Fibroblast of skin of right quadriceps (primary cell): ENCODE measurements at places on chromosomes 1 and 21.
A peak's percentile ranks its signal among the peaks of the same experiment; 100 is the strongest.

- no peak for DNase-seq
Measured at GRCh38 chr1:58067082-58067481, 479.4 kb downstream of the OMA1 start.

DNA sequence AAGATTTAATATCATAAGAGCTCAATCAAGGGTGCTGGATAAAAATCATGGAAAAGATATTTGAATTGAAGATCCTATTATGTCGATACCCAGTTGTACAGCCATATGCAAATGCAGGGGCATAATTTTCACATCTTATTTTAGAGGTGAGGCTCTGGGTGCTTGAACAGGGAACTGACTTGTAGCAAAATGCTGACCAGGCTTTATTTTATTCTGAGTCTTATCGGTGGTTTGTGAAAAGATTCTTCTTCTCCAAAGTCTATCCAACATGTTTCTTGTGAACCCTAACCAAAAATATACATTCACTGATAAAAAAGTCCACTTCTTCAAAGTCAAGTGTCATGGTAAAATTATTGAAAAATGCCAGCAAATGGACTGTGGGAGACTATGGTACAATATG, 475.5 kb upstream of the NEGR1 start:
- DNase-seq: no peak

- DNase-seq: no peak
Measured at GRCh38 chr1:33615546-33615945, 143.1 kb downstream of the ZSCAN20 start.

GRCh38 chr1:67060811-67061218, 6.9 kb upstream of the SLC35D1 start:
- peak; percentile 97 for DNase-seq

DNA sequence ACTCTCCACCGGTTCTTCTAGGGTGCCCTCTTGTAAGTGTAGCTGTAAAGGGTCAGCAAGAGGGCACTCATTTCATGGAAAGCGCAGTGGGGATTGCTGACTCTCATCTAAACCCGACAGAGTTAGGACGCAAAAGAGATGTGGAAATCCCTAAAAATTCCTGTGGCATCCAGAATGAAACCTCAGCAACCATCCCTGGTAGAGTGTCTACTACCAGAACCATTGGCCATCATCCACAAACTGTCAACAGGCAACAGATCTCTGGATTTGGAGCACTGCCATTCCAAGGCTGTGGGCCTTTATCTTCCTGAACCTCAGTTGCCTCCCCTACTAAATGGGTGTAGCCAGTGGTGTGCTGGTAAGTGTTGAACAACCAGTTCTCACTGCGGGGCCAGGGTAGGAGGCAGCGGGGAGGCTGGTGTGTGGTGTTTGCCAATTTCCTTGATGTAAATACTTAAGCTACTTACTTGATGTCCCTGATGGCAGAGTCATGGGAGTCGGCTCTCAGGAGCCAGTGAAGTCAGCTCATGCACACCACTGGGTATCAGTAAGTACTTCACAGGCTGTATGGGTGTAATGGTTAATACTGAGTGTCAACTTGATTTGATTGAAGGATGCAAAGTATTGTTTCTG, 195.8 kb downstream of the KAZN start:
- peak; percentile 90 for DNase-seq

DNA sequence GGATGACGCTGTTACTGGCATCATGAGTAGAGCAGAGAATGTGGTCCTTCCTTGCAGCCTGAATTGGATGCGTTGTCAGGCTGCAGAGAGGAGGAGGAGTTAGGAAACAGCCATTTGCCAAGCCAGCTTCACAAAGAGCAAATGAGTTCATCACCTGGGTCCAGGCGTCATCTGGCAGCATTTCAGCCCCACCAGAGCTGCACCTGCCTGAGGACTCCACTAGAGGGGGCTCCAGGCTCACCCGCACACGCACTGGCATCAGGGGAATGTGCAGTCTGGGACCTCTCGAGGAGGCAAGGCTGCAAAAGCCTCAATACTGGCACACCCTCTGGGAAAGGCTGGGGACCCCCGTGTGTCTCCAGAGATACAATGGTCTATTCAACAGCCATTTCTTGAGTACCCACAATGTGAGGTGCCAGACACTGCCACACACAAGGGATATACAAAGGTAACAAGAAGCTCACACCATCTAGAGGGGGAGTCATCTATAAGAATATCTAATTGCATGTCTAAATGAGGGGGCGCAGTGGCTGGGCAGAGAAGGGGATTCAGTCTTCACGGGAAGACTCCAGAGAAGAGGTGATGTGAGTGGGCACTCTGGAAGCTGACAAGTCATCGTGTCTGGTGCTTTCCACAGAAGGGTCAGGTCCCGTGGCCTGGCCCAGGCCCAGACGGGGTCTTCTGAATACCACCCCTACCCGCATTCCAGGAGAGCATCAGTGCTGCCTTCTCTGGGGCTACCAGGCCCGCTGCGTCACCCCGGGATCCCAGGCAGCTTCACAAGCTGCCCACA, 53.5 kb upstream of the CNTN2 start:
- DNase-seq: peak; percentile 74

- no peak for DNase-seq
Measured at GRCh38 chr21:34612056-34612455, 2.9 kb downstream of the RCAN1 start.

DNA sequence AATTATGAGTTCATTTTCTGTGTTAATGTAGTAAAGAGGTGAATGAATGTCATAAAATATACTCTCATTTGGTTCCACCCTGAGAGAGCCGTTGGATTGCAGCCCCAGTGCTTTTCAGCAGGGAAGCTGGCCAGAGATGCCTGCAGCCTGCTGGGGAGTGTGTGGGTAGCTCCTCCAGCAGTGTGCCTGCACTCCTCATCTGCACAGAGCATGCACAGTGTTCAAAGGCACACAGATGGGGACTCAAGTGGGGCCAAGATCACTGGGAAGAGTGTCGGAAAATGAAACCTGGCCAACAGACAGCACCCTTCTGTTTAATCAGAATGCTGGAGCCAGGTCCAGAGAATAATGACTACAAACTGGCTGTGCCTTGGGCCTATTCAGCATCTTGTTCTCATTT, 206.8 kb downstream of the ST6GALNAC3 start:
- DNase-seq: no peak

DNA sequence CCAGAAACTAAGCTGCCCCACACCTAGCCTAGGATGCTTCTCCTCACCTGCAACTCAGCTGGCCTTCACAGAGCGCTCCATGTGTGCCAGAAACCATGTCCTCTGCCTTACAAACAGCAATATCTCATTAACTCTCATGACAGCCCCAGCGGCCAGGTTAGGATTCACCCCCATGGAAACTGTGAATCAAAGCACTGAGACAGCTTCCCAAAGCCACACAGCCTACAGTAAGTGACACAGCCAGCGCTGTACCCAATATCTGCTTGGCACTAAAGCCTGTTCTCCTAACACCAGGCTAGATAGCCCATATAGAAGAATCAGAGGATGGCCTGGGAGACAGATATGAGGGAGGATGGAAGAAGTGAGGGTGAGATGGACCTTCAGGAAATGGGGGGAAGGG, 13.5 kb downstream of the KCNN3 start:
- no peak for DNase-seq

DNA sequence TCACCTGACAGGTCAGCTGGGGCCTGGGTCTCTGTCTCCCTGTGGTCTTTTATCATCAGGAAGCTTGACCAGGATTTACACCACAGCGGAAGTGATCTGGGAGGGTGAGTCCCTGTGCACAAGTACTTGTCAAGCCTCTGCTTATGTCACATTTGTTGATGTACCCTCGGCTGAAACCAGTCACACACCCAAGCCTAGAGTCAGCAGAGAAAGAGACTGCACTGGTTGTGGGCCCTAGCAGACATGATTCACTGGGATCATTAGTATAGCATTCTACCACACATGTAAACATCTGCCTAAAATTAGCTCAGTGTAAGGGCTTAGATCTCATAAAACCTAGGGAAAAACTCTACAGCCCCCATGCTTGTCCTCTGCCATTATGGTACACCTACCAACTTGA, 79.3 kb upstream of the LAMC2 start:
- peak; percentile 39 for DNase-seq

DNA sequence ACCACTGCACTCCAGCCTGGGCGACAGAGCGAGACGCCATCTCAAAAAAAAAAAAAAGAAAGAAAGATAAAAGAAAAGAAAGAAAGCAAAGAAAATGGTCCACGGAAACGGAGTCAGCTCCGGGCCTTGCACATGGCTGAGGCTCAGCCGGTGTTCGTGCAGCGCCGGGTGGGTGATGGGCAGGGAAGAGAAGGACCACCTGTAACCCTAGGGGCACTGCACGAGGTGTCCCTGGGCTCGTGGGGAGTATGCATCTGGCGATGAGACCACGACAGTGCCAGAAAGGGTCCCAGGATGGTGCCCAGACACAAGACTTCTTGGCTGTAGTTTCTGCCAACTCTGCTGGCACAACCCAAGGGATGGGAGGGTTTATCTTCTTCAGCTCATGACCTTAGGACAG, 5.8 kb downstream of the CDA start:
- DNase-seq: no peak

GRCh38 chr1:113898241-113898814, 6.3 kb downstream of the AP4B1 start:
- DNase-seq: no peak

- DNase-seq: no peak
Measured at GRCh38 chr1:173555651-173556305, 47.1 kb downstream of the SLC9C2 start.

DNA sequence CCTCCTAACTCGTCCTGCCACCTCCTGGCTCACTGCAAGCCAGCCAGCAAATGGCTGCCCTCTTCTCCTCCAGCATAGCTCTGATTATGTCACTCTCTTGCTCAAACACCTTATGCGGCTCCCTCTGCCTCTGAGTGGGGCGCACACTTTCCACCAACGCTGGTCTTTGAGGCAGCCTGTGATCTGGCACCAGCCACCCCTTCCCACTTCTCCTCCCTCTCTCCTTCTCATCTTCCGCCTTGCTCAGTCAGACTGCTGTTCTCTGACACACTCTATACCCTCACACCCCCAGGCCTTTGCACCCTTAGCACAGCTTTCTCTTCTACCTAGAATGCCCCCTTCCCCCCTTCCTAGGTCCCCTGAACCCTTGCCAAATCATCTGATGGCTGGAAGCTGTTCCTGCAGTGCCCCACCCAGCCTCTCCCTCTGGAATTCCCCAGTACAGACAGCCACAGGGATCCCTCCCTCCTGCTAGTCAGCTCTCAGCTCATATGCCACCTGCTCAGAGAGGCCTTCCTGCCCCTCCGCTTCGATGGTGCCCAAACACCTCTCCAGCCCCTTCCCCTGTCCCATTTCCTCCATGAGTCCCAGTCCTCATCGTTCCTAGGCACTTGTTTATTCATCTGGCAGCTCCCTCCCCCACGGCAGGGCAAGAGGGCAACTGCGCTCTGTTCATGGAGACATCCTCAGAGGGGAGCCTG, 21.7 kb upstream of the PEF1 start:
- peak; percentile 47 for DNase-seq

DNA sequence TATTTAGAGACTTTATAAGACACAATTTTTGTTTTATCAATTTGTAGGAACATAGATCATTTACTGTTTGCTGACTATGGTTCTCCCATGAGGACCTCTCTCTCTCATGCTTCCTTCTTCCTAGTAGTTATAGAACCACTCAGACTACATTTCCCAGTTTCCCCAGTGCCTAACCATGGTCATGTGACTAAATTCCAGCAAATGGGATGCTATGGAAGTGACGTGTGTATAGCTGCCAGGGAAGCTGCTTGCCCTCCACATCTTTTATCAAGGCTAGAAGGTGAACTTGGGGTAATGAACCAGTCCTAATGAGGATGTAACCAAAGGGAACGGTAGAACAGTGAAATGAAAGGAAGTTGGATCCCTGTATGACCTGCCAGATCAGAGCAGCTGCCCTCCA, 184.0 kb downstream of the MIS18A start:
- peak; percentile 45 for DNase-seq

DNA sequence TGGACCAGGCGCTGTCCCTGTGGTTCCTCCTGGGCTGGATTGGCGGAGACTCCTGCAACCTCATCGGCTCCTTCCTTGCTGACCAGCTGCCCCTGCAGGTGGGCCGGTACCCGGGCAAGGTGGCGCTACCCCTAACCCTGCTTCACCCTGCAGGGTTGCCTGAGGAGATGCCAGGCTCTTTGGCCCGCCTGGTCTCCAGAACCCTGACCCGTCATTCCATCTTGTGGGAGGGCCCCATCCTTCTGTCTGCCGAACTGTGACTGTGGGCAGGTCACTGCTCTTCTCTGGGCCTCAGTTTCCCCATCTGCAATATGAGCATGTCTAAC, 12.5 kb downstream of the SLC66A1 start:
- DNase-seq: no peak

DNA sequence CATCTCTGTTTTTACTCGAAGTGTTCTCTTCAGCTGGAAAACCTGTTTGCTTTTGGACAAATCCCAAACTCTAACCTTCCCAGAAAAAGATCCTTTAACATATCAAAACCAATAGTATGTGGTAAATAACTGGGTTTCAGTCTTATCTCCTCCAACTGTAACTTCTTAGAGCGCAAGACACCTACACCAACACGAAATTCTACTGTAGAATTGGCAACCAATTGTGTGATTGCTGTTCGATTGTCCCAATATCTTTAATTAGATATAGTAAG, 5.8 kb upstream of the MPZL1 start:
- no peak for DNase-seq
